ENCODE measurements at places on chromosomes 2 and 18. TPM values are rescaled to one million over a fixed set of nuclear protein-coding genes. Genes with fewer than 3 reads are reported as not detected.

- DNase-seq = no peak
Observed at GRCh38 chr2:72695676-72696075, 130.2 kb downstream of the EXOC6B start.

- DNase-seq = no peak
Observed at GRCh38 chr2:67828066-67828465, 234.7 kb downstream of the C1D start.

- no peak for DNase-seq
Observed at GRCh38 chr2:238345297-238345968, 25.1 kb downstream of the TRAF3IP1 start.

- DNase-seq = no peak
Observed at GRCh38 chr2:33205693-33206434, 259.1 kb downstream of the LTBP1 start.

DNA sequence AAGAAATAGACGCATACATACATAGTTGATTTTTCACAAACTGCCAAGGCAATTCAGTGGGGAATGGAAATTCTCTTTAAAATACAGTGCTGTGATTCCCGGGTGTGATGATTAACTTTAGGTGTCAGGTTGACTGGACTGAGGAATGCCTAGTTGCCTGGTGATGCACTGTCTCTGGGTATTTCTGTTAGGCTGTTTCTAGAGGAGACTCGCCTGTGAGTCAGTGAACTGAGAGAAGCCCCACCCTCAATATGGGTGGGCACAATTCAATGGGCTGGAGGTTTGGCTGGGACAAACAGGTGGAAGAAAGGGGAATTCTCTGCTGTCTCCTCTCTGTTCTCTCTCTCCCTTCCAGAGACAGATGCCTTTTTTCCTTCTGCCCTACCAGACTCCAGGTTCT lies 187.6 kb downstream of the ARHGAP28 start:
- no peak for DNase-seq

GRCh38 chr2:227661025-227661649 lies 5.5 kb upstream of the SCYGR5 start:
- DNase-seq = no peak

DNA sequence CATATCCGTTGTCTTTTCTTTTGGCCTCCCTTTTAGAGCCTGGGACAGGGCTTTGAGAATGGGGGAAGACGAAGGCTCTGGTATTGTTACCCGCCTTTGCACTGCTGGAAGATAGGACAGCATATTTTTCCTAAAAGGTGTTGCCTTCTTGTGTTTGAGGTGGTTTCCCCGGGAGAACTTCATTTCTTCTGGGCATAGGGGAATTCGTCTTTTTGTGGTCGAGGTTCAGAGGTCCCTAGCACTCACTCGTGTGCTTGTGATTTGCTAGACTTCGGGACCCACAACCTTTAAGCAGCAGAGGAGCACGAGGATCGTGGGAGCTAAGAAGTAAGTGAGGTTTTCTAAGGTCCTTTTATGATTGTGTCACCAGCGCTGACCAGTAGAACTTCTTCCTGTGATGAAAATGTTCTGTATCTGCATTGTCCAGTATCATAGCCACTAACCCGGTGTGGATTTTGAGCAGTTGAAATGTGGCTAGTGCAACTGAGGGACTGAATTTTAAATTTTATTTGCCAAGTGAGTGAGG lies 611 bp downstream of the ZNF512 start:
- no peak for DNase-seq

DNA sequence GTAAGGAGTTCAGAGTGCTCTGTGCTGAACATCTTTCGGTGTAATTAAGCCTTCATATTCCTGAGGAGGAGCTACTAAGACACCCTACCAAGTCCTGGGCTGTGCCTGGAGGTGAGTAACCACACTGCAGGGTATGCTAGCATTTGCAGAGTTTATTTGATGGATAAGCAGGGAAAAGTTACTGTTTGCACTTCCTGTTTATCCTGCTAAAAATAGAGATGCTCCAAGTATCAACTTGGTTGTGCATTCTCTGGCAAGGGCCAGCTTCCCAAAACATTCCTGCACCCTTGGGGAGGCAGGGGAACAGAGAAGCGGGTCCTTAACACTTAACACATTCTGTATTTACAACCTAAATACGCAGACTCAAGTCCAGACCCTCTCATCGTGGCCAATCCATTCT lies 49.8 kb downstream of the PARD6G start:
- no peak for DNase-seq

DNA sequence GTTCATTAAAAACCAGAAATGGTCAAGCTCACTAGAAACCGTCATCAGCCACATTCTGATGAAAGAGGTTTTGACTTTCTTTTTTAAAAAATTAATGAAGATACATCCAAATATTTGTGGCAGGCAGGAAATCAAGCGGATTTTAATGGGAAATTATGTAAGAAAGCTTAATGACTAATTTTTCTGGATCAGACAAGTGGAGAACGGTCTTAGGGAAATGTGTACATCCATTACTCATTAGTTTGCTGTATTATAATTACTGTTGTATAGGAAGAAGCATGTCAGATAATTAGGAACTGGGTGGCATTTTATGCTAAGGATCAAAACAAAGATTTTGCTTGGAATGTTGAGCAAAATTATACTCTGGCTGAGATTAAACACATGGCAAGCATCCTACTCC lies 39.4 kb downstream of the AGAP1 start:
- no peak for DNase-seq

DNA sequence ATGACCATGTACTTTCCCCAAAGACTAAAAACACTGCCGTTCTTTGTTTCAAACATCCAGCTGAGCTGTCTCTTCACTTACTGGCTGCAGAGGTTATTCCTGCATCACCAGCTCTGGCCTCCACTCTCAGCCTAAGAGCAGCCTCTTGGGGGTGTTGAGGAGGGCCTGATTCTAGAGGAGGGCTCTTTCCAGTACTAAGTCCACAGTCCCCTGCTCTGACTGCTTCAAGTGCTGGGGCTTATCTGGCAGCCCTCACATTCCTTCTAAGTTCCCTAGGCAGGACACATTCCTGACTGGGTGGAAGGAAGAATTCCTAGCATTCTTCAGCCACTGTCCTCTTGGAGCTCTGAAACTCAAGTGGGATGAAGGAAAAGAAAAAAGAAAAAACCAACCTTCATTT lies 32.9 kb upstream of the EHBP1 start:
- DNase-seq = no peak

GRCh38 chr2:133389569-133389968 lies 178.7 kb downstream of the NCKAP5 start:
- no peak for DNase-seq

DNA sequence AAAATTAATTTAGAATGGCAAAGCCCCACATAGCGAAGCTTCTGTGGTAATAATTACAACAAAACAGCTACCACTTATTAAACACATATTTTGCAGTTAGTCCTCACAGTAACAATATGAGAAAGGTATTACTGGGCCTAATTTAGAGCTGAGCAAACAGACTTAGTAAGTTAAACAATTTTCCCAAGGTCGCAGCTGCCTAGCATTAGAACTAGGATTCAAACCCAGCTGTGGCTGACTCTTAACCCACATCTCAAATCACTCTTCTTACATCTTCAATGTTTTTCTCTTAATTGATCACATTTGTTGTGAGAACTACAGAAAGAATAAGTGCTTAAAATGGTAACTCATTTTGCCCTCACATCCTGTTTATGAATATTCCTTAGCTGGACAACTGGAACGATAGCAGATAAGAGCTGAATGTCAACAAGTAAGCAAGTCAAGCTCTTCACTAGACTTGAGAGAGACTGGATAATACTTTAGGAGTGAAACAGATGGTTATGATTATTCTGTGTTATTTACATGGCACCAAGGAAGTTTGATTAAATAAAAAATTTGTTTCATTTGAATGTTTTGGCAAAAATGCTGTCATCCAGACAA lies 59.4 kb upstream of the TMEM17 start:
- no peak for DNase-seq

- DNase-seq = no peak
Observed at GRCh38 chr18:1513519-1513918, 608.8 kb downstream of the ADCYAP1 start.

DNA sequence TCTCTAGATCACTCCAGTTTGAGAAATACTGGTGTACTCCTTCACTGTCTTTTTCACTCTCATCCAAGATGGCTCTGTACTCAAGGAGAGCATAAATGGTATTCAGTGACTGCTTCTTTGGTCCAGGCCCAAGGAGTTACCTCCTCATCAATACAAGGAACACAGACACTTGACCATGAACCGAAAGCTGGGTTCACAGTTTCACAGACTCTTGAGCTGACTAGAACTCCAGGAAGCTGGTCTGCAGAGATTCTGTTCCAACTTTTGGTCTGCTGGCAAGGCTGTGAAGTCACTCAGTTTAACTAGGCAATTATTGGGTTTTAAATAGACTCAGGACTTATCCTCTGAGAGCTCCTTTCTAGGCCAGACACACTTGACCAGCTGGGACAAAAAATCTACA lies 7.4 kb upstream of the IGFBP5 start:
- no peak for DNase-seq

DNA sequence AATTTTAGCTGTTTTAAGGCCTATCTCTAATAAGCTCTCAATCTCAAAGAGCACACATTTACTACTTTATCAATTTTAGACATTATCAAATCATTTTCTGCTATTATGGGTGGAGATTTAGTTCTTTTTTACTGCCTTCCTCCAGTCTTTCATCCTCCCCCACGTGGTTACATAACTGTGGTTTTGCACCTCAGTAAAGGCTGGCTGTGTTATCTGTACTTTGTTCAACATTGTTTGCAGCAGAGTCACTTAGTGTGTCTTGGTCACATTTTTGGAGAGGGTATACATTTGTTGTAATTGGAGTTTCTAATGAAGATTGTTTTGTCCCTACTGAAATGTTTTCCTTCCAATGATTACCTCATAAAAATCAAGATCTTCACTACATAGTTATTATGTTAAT lies 549.6 kb upstream of the CELF4 start:
- DNase-seq = no peak

GRCh38 chr2:154433010-154433409 lies 265.5 kb upstream of the KCNJ3 start:
- no peak for DNase-seq

- DNase-seq = no peak
Observed at GRCh38 chr2:122075381-122075780, 319.9 kb downstream of the TSN start.

DNA sequence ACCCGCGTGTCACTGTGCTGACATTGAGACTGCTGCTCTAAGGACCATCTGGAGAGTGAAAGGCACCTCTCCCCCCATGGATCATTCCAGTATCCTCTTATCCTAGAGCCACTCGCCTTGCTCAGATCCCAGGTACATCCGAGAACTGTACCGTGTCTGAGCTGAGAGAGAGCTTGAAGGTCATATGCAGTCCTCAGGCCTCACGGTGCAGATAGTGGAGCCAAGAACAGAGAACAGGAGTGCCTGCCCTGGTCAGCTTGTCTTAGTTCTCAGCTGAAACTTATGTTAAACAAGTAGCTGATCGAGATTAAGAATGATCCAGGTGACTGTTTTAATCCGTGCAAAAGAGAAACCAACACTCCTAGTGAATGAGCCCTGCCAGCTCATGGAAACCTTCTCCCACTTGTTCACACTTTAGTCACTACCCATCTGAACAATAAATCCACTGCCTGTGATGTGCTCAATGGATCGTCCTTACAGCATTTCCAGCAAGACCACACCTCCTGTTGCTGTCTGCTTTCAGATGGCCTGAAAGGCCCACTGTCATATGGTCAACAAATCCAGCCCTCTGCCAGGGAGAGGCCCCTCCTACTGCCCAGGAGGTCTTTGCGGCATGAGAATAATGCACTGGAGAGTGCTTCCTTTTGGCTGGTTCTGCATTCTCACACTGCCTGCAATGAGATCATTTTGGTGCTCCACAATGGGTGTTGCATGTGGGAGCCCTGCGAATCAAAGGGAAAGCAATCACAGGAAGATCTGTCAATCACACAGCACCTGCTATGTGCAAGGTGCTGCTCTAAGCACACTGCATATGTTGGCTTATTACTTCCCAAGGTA lies 43.7 kb upstream of the APCDD1 start:
- DNase-seq = no peak

DNA sequence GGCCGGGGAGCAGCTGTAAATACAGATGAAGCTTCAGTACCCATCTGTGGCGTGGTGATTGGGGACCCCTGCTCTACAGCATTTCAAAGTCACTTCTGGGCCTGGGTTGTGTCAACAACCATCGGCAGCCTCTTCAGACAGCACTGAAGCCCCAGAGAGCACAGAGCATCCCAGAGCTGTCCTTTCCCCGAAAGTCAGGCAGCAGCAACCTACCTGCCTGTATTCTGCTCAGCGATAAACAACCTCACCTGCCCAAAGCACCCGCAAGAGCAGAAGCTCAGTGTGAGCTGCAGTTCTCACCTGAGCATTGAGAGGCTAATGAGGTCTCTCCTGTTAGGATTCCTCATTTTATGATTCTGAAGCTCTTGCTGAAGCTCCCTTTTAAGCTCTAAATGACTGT lies 19.3 kb downstream of the TRABD2A start:
- no peak for DNase-seq

- no peak for DNase-seq
Observed at GRCh38 chr2:225597911-225598310, 198.4 kb downstream of the NYAP2 start.

- DNase-seq = no peak
Observed at GRCh38 chr18:52572036-52573000, 232.3 kb downstream of the DCC start.

- no peak for DNase-seq
Observed at GRCh38 chr2:82391386-82391785, 2067.7 kb downstream of the SUCLG1 start.

GRCh38 chr2:191289049-191289448 lies 43.8 kb downstream of the MYO1B start:
- DNase-seq = no peak

DNA sequence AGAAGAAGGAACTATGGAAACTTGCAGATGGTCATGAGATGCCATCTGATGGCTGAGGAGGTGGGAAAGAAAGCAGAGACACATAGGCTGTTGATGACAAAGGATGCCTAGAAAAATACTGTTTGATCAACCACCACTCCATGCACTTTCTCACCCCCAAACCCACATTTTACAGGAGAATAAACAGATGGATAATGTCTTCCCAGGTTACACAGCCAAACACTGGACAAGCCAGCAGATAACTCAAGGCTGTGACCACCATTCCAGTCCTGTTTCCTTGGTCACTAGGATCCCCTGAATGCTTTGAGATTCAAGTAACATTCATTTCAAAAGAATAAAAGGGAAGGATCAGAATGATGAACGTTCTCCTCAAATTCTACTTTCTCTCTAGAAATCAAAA lies 733.0 kb upstream of the SOX11 start:
- no peak for DNase-seq

DNA sequence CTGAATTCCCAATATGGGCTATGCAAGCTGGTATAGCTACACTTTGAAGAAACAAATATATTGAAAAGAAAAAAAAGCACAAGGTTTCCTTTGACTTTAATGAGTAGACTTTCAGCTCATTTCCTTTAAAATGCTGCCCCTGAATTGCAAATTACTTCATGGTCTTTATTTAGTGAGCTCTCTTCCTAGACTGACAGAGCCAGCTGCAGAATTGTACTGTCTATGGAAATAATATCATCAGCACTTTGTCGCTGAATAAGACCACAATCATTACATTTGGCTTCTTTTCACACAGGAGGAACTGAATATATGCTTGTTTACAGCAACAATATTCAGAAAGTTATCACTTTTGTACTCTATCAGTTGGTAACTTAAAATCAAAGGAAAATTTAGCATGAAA lies 41.7 kb downstream of the ARL5A start:
- no peak for DNase-seq

The PDE1A gene
- total RNA-seq = 13.1 TPM

The SCYGR4 gene
- not detected for total RNA-seq

The SEMA4C gene
- 72.4 TPM for total RNA-seq

The GLI2 gene
- 22.2 TPM for total RNA-seq

The KATNAL2 gene
- 2.8 TPM for total RNA-seq

The ZNF521 gene
- 47.4 TPM for total RNA-seq

The SLC5A6 gene
- 69.7 TPM for total RNA-seq

The PROC gene
- total RNA-seq = not detected

The IL36G gene
- total RNA-seq = not detected

The C2orf80 gene
- total RNA-seq = not detected

Data from uterus (tissue), 4 donors.